Spinal cord (tissue), 10 donors: ENCODE measurements at places on chromosomes 16 and 17.

DNA sequence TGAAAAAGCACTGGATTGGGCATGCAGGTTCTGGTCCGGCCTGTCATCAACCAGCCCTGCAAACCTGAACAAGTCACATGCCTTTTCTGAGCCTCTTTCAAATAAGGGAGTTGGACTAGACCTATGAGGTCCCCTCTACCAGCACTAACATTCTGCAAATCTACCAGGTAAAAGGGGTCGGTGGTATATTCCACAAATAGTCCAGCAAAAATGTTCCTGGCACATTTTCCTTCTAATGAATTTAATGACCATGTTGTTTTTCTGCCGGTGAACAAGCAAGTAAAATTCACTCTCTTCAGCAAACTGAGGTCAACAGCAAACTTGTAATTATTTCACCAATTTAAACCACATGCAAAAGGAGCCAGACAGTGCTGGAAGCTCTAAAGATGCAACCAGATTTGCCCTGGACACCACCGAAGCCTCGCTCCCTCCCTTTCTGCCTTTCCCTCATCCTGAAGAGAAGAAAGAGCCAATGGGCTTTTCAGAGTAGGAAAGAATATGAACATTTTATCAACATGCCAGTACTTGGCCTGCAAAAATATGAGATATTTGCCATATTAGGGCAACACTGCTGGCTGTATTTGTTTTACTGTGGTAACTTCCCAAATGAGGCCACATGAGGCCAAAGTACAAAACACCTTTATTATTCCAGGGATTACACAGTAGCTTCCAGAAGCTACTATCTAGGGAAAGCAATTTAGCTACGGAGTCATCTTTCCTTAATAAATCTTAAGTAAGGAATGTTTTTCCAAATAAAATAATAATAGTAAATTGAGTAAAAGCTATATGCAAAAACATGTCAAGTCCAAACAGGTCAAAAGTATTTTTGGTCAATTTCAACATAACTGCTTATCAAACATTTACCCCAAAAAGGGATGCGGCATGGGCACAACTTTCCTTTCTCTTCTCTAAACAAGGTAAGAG is 45.0 kb downstream of the USP31 start:
- no peak for DNase-seq

DNA sequence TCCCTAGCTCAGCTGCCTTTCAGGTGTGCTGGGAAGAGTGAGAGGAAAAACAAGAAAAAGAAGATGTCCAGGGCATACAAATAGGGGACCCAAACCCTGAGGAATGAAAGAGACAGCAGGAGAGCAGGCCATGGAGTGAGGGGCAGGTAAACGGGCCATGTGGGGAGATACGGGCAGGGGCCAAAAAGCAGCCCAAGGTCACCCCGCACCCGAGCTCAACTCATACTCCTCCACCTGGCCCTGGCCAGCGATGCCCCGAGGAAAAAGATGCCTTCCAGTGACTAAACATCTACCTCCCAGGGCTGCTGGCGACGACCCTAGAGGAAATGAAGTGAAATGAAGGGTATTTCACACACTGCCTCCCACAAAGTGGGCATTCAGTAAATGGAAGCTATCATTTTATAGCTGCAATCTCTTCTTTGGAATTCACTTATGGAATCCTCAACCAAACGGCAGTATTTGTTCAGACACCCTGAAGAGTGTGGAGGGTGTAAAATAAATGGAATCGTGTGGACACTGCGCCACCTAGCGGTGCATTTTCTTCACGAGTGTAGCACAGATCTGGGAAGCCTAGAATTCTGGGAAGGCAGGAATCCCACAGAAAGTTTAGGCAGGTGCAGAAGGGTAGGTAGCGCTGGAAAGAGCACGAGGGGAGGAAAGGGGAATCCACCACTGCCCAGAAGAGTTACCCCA is 14.9 kb downstream of the ELAC2 start:
- peak; percentile 86 for DNase-seq

DNA sequence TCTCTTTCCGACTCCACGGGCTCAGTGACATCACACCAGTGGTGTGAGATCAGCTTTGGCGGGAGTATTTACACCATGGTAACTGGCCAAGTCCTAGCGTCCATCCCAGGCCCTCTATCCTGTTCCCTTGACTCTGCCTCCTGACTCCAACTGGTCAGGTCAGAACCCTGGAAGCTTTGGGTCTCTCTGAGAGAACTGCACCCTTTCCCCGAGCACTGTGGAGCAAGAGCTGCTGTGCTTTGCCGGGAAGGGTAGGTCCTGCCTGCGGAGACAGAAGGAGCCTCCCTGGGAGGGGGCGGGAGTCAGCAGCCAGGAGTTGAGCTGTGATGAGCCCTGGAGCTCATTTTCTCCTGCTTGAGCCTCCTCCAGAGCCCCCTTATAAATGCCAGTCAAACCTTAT is 212.1 kb upstream of the TNRC6C start:
- DNase-seq = no peak

DNA sequence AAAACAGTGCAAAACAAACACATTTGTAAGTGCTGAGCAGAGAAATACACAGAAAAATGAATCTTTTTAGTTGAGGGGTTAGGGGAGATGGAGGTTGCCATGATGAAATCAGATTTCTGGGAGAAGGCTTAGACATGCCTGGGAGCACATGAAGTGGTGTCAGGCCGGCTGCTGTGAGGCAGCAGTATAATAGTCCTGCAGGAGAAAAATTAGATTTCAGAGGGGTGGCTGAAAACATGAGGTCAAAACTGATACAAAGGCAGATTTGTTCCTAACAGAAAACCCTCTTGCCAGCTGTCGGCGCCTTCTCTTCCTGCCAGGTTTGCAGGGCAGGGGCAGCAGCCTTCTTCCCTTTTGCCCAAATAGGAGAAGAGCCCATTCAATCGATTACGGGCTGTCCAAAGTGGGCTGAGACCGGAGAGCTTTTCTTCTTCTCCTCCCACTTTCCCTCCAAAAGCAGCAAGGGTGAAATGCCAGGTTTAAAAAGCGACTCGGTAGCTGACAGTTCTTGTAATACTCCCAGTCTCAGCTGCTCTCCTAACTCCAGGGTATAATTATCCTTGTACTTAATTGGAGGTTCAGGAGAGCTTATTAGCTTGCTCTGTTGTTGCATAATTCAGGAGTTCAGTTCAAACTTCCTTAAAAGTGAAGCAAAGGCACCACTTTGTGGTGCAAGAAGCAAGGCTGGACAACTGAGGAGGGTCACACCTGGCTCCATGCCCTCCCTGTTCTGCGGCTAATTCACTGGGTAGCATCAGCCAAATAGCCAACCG is 80.0 kb downstream of the PCTP start:
- DNase-seq = peak; percentile 33

DNA sequence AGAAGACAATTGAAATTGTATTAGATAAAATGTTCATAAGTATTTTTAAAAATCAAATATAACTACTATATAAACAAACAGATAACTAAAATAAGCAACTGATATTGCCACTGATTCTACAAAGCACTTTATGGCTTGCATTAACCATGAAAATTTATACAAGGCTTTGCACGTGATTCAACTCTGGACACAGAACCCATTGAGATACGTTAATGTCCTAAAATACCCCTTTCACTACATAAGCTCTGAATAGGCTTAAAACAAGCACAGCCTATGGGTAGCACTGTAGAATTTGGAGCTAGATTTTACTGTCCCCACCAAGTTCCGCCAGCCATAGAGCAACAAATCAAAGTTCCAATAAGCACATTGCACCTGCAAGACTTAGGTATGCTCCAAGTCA is 4.5 kb downstream of the ZNF652 start:
- DNase-seq = no peak

- no peak for DNase-seq
Measured at GRCh38 chr17:14196377-14196997, 40.2 kb downstream of the CDRT15 start.

DNA sequence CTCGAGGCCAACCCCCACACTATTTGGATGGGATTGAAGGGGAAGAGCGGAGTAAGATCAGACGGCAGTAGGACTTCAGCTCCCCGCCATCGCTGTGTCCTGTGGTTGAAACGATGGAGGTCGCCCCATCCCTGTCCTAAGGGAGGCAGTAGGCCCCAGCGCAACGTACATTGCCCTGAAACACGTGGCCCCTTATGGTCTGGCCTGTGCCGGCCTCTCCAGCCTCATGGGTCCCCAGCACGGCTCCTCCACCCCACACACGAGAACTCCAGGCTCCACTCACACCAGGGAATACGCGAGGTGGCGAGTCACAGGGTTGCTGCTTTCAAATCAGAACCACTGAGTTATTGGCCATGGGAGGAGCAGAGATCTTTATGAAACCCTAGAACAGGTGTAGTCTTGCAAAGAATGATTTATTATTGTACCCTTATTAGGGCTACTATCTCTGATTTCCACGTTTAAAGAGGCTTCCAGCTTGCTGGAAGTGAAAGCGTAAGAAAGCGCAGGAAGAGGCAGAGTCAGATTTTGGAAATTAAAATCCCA is 669 bp upstream of the DCTPP1 start:
- no peak for DNase-seq

GRCh38 chr16:19882186-19882585 is 2.5 kb downstream of the GPRC5B start:
- DNase-seq = peak; percentile 92

DNA sequence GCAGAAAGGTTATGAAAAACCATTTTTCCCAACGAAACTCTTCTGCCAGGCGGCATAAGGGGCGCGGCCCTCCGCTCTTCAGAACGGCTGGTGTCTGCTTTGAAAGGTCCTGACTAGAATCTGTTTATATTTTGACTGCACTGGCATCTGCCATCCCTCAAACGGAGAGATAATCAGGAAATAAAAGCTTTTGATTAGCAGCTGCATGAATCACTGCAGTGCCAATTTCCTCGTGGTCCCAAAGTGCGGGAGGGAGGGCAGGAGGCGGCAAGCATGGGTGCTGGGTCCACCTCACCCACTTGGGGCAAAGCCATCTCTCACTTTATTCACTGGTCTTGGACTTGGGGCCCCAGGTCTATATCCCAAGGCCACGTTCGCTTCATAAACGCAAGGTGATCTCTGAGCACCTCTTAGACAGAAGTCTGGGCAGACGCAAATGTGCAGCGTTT is 49.7 kb downstream of the TBC1D16 start:
- DNase-seq = no peak

GRCh38 chr17:63933598-63933997 is 1.5 kb upstream of the CD79B start:
- DNase-seq = no peak

DNA sequence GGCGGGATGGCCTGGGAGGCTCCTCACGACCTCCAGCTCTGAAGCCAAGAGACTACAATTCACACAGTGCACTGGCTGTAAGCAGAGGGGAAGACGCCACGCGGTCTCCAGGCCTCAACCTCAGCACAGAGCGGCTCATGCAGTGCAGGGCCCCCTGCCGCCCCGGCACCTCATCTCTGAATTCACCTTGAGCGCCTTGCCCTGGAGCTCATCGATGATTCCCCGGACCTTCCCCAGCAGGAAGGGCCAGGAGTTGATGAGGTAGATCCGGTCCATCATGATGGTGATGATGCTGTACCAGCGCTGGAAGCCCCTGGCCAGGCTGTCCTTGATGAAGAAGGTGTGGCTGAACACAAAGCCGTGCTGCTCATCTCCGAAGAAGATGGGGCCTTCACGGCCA is 13.2 kb downstream of the FLCN start:
- DNase-seq = no peak

DNA sequence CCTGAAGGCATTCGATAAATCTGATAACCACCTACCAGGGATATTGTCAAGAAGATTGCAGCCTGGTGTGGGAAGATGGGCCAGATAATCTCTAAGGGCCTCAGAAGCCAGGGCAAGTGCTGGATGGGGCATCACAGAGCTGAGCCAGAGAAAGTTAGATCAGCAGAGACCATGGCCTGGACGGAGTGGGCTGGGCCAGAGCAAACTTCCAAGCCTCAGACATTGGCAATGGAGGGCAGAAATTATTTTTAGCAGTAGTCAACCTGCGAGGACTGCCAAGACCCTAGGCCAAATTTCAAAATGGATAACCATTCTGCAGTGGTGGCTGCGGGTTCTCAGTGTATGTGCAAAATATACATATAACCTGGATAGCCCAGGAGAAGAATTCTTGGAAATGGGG is 18.5 kb downstream of the ERCC4 start:
- no peak for DNase-seq

- no peak for DNase-seq
Measured at GRCh38 chr16:13510425-13511151, 409.4 kb upstream of the ERCC4 start.

DNA sequence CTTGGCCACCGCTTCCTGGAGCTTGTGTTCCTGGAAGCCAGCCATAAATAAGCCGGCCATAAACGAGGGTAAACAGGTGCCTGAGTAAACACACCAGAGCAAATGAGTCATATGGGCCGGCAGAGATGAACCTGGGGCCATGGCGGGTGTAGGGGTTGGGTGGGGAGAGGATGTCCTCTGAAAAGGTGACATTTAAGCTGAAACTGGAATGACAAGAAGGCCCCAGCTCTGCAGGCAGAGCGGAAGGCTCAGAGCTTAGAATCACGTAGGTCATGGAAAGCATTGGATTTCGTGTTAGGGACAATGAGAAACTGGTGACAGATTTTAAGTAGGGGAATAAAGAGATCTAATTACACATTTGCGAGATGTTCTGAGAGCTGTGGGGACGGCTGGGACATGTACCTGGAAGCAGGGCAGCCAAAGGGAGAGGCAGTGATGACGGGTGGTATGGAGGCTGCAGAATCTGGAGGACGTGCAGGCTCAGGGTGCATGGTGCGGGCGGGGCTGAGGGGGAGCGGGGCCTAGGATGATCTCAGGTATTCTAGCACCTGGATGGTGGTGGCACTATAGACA is 8.1 kb upstream of the DNASE1 start:
- no peak for DNase-seq

- DNase-seq = no peak
Measured at GRCh38 chr16:64826374-64826773, 295.5 kb downstream of the CDH11 start.

DNA sequence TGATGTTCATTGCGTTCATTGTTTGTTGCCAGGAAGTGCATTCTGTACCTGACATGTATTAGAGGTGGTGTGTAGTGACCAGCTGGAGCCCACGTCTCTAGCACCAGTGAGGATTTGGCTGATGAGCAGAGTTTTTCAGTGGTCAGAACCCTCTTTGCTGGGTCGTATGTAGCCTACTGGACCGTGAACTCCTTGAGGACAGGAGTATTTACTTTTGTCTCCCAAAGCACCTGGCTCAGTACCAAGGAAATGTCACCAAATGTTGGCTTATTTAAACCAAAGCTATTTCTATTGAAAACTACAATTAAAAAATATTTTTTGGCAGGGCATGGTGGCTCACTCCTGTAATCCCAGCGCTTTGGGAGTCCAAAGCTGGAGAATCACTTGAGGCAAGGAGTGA is 262.7 kb downstream of the SNX29 start:
- DNase-seq = no peak

DNA sequence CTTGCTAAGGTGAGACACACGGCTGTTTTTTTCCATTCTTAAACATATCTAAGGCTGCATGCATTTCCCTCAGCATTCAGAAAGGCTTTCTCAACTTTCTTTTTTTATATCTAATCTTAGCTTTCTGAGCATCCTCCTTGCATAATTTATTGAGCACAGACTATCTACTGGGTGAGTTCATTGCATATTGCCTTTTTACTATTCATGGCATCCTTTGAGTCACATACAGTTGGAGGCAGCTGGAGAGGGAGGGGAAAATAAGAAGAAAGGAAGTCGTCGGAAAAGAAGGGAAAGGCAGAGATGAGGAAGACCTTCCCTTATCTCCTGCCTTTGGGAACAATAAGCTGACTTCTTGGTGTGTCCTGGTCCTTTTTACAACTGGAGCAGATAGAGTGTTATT is 468.3 kb downstream of the SLC39A11 start:
- no peak for DNase-seq
